NCI-H526 treated with DMSO at 0.1 percent for 48 hours (cell line): ENCODE measurements at places on chromosomes 7 and 10.

DNA sequence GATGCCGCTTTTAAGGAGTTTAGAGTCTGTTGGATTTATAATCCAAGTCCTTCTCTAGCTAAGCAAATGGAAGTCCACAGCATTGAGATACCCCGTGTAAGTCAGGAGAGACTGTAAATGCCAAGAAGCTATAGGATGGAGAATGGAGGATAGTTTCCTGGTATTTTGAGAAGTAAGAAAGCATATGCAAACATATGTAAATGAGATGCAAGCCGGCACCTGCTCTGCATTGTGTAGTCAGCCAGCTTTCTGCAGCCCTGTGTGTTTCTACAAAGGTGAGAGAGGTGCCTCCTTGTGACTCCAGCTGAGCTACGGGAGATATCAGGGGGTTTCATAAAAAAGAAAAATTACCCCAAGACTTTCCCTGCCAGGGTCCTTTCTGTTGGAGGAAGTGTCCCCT, 176.3 kb downstream of the RPS24 start:
- DNase-seq = peak; percentile 86

DNA sequence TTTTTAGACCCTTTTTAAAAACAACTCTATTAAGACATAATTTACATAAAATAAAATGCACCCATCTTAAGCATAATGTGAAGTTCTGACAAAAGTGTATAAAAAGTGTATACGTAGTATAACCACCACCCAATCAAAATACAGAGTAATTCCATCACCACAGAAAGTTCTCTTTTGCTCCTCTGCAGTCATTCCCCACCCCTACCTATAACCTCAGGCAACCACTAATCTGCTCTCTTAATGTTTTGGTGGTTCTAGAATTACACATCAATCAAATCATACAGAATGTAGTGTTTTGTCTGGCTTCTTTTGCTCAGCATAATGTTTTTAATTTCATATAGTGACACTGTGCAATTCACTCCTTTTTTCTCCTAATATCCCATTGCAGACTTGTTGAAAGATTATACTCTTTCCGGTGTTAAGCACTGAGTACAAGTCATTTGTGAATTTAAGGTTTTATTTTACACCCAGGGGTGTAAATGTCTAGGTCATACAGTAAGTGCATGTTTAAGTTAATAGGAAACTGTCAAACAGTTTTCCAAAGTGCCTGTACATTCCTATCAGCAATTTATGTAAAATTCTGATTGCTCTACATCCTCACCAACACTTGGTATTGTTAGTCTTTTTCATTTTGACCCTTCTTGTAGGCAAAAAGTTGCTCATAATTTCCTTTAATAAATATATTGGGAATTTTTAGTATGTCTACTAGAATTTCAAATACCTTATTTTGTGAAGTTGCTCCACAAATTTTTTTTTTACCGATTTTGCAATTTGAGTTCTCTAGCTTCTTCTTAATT, 86.3 kb downstream of the ZFAND4 start:
- DNase-seq = no peak

GRCh38 chr10:12950583-12951128, 50.9 kb downstream of the CCDC3 start:
- no peak for DNase-seq

- no peak for DNase-seq
These were observed 140.8 kb downstream of the ETV1 start for GRCh38 chr7:13848681-13849131.
